ENCODE measurements at places on chromosomes 1 and 21. TPM values are rescaled to one million over a fixed set of nuclear protein-coding genes. Genes with fewer than 3 reads are reported as not detected.

ETV3L gene
- not detected for total RNA-seq

HSF2BP gene
- total RNA-seq, result 0.42 TPM

KAZN gene
- 13.0 TPM for total RNA-seq

DDAH1 gene
- total RNA-seq, result 6.0 TPM

LCE1A gene
- total RNA-seq, result not detected

ITGB2 gene
- total RNA-seq, result 40.3 TPM

TRAPPC10 gene
- 19.0 TPM for total RNA-seq

KCNA2 gene
- total RNA-seq, result 1.2 TPM

KIF2C gene
- total RNA-seq, result 0.39 TPM

SERINC2 gene
- 1.4 TPM for total RNA-seq

DNA sequence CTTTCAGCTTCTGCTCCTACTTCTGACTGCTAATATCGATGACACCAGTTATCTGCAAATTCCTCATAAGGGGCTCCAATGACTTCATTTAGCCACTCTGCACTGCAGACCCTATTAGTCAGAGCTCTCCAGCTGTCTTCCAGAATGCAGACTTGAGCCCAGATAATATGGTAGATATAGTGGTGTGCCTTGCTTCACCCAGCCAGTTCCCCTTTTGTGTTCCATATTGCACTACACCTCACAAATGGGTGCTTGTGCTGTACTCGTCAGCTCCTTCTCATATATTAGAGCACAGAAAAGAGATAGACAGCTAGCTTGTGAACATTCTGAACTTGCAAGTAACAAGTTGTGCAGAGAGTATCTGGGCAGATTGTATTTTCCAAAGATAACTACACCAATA, 23.7 kb upstream of the COG2 start:
- DNase-seq, result no peak

GRCh38 chr21:26850116-26850643, 5.0 kb upstream of the ADAMTS1 start:
- DNase-seq, result no peak

GRCh38 chr1:93768380-93768863, 86.8 kb upstream of the BCAR3 start:
- no peak for DNase-seq

DNA sequence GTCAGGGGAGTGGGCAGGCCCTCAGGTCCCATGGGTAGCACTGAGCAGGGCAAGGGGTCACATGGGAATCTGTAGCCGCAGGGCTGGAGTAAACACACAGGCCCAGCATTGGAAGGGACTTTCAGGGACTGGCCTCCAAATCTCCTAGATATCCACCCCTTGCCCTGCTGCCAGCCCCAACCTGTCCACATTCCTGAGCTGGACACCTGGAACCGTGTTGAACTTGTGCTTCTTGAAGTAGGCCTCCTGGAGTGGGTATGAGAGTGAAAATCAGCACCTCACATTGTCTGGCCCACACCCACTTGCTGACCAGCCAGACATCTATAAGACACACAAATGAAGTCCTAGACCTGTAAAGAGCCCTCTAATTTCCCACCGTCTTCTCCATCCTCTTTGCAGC, 7.7 kb downstream of the POMGNT1 start:
- DNase-seq, result no peak

- DNase-seq, result no peak
These were observed 10.1 kb downstream of the FNDC5 start for GRCh38 chr1:32860566-32860965.

GRCh38 chr21:45934554-45934953, 47.0 kb upstream of the COL6A1 start:
- DNase-seq, result no peak

- DNase-seq, result no peak
These were observed 192.3 kb downstream of the ZNF326 start for GRCh38 chr1:90187323-90187585.

GRCh38 chr1:158793604-158794003, 12.6 kb upstream of the OR6N2 start:
- DNase-seq, result no peak

DNA sequence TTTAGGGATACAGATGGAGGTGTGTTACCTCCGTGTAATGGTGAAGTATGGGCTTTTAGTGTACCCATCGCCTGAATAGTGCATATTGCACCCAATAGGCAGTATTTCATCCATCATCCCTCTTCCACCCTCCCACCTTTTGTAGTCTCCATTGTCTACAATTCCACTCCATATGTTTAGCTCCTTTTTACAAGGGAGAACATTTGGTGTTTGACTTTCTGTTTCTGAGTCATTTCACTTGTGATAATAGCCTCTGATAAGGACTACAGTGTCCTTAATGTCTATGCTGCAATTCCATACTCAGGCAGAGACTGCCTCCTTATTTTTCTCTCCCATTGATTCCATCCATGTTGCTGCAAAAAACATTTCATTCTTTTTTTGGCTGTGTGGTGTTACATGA, 48.7 kb downstream of the OVGP1 start:
- DNase-seq, result no peak

- DNase-seq, result no peak
These were observed 24.6 kb upstream of the GPR137B start for GRCh38 chr1:236117710-236118109.

- peak; percentile 98 for DNase-seq
These were observed at the start of gene TUFT1 for GRCh38 chr1:151540021-151540981. Gene TUFT1, plus strand, starts transcription at chr1:151540309. Its CDS starts 58 bp downstream, at chr1:151540367.

GRCh38 chr21:35911412-35912191, 148.7 kb downstream of the SETD4 start:
- no peak for DNase-seq

- no peak for DNase-seq
These were observed 7.0 kb downstream of the SOD1 start for GRCh38 chr21:31666445-31667010.

- no peak for DNase-seq
These were observed 171.7 kb downstream of the PIGK start for GRCh38 chr1:77047575-77047974.

DNA sequence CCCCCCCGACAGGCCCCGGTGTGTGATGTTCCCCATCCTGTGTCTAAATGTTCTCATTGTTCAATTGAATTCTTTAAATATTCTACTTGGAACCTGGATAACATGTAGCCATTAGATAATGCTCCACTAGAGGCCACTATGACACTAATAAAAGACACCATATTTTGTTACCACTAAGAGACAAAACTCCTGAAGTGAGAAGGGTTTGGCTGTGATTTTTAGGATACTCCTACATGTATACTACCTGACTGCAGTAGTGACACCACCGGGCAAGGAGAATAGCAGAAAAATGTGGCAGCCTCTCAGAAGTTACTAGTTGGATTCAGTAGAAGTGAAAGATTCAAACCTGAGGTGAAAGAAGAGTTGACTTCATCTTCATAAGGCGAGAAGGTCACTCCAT, 36.0 kb downstream of the F5 start:
- DNase-seq, result no peak
